ENCODE measurements at places on chromosomes 1 and 21.

GRCh38 chr1:1841575-1841995 lies 49.3 kb downstream of the GNB1 start:
- no peak for DNase-seq

DNA sequence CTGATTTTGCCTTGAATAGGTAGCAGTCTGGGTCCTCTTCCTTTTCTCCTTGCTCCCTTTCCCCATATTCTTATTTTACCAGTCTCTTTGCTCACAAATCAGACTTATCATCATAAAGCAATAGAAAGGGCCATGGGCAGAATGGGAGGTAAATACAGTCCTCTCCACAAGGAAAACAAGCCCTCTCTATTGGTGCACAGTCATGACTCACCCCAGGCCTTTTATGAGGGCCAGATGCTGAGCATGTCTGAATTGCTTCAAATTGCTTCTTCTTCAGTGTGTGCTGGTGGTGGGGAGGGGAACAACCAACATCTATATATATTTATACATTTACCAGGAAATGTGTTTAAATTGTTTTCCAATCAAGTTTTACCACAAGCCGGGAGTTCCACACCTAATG lies 75.2 kb downstream of the GFI1 start:
- no peak for DNase-seq

DNA sequence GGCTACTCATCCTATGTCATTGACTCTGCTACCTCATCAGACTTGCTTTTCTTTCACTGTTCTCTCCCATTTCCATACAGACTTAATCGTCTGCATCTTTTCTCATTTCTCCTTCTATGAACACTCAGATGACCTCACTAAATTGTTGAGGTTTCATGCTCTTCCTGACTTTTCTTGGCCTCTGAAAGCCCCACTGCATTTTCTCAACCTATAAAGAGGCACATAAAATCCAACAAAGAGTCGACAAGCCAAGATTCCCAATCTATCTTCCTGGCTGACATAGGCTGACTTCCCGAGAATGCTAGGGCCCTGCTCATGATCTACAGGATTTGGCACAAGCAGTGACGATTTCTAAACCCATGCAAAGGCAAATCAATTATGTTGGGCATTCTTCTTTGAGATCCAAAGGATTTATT lies 280.8 kb upstream of the DPYD start:
- DNase-seq = no peak

DNA sequence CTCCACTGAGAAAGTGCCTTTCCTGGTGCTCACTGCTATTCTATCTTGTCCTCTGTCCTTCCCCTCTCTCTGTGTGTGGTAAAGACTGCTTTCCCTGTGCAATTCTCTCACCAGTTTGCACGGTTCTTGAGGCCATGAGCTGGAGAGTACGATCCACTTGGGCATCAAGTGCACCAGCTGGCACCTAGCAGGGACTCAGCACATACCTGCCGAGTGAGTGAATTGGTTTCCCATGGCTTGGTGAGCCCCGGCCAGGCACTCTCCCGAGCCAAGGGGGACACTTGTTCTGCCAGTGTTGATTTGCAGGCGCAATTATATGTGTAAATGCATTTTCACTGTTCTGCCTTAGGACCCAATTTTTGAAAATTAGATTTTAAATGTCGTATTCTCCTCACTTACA lies 313.5 kb downstream of the DISC1 start:
- no peak for DNase-seq

GRCh38 chr1:48527051-48527450 lies 55.0 kb upstream of the SPATA6 start:
- no peak for DNase-seq

DNA sequence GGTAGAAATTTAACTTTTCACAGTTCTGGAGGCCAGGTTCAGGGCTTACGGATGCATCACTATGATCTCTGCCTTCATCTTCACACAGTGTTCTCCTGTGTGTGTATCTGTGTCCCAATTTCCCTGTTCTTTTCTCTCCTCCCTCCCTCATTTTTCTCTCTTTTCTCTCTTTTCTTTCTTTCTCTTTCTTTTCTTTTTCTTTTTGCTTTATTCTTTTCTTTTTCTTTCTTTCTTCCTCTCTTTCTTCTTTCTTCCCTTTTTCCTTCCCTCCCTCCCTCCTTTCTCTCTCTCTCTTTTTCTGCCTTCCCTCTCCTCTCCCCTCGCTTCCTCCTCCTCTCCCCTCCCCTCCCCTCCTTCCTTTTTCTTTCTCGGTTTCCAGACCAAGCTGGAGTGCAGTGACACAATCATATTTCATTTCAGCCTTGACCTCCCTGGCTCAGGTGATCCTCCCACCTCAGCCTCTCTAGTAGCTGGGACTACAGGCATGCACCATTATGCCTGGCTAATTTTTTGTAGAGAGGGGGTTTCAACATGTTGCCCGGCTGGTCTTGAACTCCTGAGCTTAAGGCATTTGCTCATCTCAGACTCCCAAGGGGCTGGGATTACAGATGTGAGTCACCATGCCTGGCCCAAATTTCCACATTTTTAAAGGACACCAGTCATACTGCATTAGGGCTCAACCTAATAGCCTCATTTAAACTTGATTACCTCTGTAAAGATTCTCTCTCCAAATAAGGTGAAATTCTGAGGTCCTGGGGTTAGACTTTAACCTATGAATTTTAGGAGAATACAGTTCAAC lies 115.9 kb downstream of the HUNK start:
- DNase-seq = no peak

DNA sequence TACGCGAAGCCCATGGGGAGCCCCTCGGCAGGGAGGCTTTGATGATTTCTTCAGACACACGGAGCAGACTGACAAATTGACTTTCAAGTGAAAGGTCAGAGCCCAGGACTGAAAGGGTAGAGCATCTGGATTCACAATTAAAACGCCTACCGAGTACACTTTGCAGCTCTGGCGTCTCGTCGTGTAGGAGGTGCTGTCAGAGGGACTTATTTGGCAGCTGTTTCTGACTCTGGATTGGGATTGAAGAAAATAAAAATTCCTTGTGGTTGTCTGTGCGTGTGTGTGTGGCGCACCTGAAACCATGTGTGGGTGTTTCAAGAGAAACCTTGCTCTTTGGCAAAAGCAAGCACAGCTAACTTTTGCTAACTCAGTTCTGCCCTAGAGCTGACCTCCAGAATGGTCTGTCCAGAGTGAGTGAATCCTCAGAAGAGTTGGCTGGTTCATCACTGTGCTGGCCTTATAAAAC lies 348.7 kb downstream of the HLX start:
- DNase-seq = no peak

- DNase-seq = no peak
Observed at GRCh38 chr21:18298228-18298627, 53.6 kb downstream of the CHODL start.

GRCh38 chr21:22993822-22994574 lies 1995.8 kb downstream of the NCAM2 start:
- no peak for DNase-seq

- peak; percentile 13 for DNase-seq
Observed at GRCh38 chr1:67642629-67643028, 42.4 kb upstream of the GADD45A start.

DNA sequence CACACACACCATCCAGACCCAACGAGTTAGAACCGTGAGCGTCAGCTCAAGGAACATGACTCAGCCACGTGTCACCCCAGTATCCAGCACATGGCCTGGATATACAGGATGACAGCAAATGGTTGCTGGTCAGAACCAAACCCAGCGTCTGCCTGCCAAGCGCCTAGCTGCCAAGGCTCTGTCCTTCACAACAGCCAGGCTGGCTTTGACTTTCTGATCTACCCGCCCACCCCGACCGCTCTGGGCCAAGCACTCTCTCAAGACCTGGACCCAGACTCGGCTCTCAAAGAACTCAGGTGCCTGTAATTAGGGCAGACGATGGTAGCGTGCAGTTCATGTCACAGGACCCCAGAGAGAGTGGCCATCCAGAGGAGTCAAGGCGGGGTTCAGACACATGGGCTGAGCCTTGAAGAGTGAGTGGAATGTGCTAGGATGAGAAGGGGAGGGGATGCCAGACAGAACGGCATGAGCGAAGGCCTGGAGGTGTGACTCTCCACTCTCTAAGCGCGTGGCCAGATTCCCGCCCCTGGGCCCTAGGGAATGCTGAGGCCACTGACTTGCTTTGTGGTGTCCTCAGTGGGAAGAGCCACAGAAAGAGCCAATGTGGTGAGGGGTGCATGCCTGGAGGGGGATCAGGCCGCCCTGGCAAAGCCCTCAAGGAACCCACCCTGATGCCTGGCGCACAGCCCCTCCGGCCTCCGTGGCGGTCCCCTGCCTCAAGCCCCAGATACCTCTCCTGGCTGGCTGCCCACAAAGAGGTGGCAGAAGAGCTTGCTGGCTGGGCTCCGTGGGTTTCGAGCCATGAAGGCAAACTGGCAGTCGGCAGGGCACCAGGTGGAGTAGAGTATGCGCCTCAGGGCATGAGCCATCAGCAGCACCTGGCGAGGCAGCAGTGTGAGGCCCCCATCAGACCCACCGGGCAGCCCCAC lies 7.0 kb downstream of the SH2D5 start:
- DNase-seq = no peak

- DNase-seq = no peak
Observed at GRCh38 chr1:110717179-110717578, 42.4 kb upstream of the KCNA3 start.

DNA sequence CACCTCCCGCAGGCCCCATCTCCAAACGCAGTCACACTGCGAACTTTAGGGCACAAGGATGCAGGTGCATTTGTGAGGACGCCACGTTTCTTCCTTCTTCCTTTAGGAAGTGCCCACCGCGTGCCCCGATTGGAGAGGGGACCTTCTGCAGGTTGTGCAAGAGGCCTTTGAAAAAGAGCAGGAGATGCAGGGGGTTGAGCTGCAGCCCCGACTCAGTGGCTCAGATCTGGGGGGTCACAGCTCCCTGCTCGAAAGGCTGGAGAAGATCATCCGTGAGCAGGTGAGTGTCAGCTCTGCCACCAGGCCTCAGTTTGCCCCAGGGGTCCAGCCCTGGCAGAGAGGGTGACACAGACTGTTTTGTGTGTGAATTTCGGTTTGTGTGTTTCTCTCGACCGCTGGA lies 31.2 kb upstream of the DIP2A start:
- DNase-seq = no peak

GRCh38 chr1:186498695-186499389 lies 37.9 kb upstream of the PDC start:
- DNase-seq = no peak

DNA sequence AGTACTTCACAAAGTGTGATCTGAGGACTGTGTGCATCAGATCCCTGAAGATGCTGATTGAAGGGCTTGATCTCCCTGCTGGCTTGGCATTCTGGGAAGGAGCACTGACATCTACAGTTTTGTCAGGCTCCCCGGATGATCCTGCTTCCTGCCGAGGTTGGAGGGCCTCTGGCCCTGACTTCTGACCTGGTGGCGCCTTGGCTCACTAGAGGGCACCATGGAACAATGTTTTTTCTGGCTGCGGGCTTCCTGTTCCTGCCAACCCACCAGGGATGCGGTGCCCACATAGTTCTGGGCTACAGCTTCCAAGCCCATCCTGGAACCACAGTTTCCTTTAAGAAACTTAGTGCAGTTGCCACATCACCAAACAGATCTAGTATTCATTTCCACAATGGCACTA lies 38.8 kb upstream of the RASAL2 start:
- DNase-seq = no peak

GRCh38 chr1:64234714-64235113 lies 31.3 kb downstream of the UBE2U start:
- DNase-seq = no peak

DNA sequence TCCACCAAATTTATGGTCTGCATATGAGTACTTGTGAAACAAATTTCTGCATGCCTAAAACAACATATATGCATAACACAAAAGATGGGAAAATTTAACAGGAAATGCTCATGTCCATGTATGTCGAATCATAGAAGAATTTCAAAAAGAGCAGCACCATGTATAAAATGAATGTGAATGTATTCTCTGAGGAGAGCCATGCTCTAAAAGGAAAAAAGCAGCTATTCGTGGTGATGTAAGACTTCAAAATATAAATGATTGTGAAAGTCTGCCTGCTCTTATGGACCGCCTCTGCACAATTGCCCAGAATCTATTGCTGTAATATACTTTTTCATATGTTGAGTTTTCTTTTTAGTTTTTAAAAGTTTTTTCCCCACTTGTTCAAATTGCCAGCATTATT lies 66.8 kb downstream of the EPB41 start:
- DNase-seq = no peak

GRCh38 chr1:44405031-44405797 lies at the start of gene RNF220:
TSS of gene RNF220 (plus strand) at chr1:44405255.
- DNase-seq = peak; percentile 84

GRCh38 chr1:244155661-244156060 lies 104.6 kb downstream of the ZBTB18 start:
- no peak for DNase-seq

DNA sequence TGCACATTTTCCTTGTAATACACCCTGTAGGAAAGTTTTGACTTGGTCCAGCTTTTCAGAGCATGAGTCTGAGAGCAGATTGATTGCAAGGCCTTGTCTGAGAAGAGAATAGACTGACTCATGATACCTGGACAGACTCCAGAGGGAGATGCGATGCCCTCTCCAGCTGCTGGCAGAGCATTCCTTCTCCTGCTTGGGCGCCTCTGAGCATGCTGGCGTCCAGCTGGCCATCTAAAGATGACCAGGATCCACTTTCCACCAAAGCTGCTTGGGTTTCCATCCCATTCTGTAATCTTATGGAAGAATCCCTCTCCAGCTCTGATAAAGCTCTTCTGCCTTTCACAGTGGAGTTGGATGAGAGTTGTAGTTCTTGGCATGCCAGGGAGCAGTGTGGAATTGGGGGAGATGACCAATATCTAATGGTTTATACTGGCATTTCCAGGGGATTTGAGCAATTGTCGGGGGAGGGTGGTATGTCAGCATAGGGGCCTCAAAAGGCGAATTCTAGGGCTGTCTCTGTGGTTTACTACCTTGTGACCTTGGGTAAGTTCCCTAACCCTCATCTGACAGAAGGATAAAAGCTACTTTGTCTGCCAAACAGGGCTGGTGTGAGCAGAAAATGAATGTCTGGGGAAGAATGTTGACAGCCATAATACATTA lies 19.5 kb downstream of the SZRD1 start:
- no peak for DNase-seq

DNA sequence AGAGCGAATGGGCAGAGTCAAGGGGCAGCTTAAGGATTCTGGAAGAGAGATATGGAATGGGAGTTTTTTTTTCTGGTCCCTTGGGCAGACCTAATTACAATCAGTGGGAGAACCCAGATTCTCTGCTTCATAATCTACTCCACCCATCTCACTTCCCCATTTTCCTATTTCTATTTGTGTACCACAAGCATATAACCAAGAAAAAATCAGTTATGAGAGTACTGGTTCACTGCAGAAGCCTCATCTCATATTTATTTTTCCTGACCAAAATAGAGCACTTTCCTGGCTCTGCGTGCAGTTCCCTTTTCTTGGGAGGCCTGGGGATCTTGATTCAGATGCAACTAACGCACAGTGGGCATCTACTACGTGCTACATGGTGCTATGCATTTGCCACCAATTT lies 82.2 kb upstream of the SLFNL1 start:
- no peak for DNase-seq

GRCh38 chr1:55447488-55447887 lies 232.3 kb upstream of the USP24 start:
- no peak for DNase-seq

- DNase-seq = no peak
Observed at GRCh38 chr1:227070638-227071285, 130.7 kb downstream of the COQ8A start.

- DNase-seq = peak; percentile 78
Observed at GRCh38 chr1:160400646-160401486, 502 bp downstream of the VANGL2 start.

Measured in right kidney (tissue), 9 donors.